ENCODE measurements at places on chromosomes 2 and 18.

DNA sequence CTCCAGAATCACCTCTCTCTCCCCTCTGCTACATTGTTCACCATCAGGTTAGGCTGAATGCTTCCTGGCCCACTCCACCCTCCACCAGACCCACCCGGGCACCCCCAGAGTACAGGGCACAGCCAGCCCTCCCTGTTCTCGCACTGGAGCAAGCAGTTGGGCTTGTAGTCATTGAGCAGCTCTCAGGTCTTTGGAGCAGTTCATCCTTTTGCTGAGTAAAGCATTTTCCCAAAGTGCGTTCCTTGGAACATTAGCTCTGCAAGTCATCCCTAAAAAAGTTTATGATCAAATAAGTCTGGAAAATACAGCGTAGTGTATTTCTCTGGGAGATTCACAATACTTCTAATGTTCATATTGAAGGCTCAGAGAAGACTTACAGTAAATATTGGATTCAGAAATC lies 103.5 kb upstream of the DAPL1 start:
- DNase-seq, result no peak

- DNase-seq, result no peak
Observed at GRCh38 chr2:46315103-46315890, 18.1 kb downstream of the EPAS1 start.

DNA sequence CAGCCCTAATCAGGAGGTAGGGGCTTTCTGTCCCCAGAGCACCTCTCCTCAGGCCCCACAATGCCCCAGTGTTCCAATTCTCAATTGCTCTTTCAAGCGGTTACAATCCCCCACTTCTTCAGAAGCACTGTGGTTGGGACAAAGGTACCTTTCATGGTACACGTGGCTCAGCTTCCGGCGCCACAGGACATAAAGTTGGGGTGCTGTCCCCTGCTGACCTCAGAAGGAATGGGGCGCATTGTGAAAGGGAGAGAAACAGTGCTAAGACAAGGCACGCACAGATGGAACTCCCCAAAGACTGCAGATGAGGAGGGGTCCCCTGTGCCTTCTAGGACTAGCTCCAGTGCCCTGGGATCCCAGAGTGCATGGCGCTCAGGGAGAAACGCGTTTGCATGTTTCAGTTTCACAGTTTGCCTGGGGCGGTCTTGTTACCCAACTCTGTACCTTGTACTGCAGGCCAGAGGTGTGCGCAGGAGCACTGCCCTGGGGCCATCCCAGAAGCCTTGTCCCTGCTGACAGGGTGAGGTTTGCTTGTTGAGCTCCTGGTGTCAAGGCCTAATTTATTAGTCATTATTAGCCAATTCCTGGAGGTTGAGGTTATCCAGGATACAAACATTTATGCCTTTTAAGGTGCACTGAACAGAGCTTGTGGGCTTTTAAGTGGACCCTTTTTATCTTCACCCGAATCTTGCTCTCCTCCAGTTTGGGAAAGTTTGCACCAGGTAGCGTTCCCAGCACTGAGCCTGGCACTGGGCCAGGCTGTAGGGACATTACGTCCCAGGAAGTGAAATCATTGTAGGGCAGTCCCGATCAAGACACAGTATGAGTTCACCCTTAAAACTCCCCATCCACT lies 7.6 kb downstream of the CNDP1 start:
- no peak for DNase-seq

GRCh38 chr2:180980106-180980942 lies at the start of gene UBE2E3:
Gene UBE2E3, plus strand, starts transcription at chr2:180980605. Its CDS starts 1,438 bp downstream, at chr2:180982043.
- DNase-seq, result peak; percentile 47

GRCh38 chr2:10923008-10923375 lies 11.3 kb downstream of the KCNF1 start:
- no peak for DNase-seq

DNA sequence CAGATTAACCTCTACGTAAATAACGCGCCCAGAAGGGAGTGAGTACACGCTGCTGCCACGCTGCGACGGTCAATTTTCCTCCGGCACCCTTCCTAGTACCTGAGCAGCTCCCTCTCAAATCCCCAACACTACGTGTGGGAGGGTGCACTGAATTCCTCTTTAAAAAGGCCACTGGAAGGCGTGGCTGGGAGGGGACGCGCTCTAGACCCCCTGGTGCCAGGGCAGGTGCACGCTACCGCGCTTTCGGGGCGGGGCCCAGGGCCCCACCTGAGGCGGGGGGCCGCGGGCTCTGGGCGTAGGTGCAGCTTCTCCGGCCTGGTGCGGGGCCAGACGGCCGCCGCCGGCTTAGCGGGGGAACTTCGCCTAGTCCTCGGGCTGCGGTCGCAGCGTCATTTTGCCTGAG lies 668 bp upstream of the ANKRD12 start:
- no peak for DNase-seq

DNA sequence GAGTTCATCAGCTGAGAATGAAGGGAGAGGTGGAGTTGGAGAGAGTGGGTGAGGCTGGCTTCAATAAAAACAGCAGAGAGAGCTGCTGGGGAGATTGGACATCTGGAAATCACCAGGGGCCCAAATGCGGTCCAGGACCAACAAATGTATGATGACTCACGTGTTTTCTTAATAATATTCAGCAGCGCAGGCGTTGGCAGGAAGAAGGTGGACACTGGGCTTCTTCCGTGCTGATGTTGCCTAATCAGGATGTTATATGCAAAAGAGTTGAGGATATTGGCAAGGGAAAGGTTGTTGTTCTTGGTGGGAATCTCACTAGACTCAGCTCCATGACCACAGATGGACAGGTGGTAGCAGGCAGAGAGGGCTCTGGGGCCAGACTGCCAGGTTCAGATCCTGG lies 12.8 kb upstream of the PLA2R1 start:
- DNase-seq, result no peak

DNA sequence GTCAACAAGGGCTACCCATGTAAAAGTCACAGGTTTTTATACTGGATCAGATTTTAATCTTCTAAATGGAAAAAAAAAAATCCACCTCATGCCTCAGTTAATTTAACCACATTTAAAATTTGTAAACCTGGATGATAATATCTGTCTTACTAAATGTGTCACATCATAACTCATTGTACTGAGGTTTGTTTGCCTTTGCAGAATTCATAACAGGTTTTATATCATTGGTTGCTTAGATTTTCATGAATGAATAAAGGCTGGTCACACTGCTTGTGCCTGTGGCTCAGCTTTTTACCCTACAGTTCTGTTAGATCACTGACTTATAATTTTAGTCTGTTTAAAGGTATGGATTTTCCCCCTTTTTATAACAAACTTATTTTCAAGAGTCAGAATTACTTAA lies 48.9 kb downstream of the PSMD14 start:
- no peak for DNase-seq

DNA sequence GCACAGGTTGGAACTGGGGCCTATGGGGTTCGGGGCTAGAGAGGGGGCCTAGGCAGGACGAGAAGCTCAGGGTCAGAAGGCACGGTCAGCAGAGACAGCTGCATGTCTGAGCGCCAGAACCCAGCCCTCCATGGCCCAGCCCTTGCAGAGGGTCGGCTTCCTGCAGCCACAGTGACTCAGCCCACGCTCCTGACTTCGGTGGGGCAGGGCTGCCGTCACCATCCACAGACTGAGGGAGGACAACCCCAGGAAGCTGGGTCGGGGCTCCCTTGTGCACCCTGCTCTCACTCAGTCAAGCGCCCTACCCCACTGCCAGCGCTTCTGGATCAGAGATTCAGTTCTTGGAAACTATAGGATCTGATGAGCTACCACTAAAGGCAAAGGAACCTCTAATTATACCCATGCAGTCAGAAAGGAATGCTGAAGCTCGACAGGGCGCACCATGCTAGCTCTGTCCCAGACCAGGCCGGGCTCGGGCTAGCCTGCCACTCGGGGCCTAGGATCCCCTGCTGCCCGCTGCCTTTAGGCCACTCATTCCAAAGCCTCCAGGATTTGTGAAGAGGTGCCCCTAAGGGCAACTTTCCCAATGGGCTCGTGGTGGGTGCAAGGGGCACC lies 3.0 kb downstream of the ACTR1B start:
- DNase-seq, result no peak

GRCh38 chr2:219706823-219707281 lies 79.4 kb downstream of the SLC4A3 start:
- no peak for DNase-seq

GRCh38 chr18:55559739-55560138 lies 28.3 kb downstream of the TCF4 start:
- DNase-seq, result no peak
